Jurkat, Clone E6-1 (cell line): ENCODE measurements at places on chromosomes 12 and 14.

DNA sequence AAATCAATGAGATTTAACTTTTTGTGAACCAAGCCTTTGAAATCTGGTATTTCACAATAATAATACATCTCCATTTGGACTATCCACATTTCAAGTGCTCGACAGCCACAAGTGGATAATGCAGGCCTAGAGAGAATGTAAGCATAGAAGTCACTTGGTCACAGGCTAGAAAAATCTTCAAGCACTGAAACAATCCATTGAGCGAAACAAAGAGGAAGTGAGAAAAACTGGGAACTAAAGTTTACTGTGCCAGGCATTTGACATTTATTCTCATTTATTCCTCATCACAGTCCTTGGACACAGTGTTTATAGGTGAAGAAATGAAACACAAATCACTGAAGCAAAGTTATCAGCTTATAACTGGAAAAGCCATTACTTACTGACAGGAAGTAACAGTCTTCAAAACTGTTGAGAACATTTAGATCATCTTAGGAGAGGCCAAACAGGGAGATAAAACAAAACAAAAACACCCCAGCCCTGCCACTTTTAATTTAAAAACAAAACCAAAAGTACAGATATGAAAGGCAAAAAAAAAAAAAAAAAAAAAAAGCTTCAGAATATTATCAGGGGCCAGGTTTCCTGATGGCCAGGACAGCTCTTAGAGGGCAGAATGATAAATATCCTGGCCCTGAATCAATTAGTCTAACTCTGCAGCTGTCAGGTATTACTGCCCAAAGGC lies 29.2 kb downstream of the GNS start:
- DNase-seq = no peak

DNA sequence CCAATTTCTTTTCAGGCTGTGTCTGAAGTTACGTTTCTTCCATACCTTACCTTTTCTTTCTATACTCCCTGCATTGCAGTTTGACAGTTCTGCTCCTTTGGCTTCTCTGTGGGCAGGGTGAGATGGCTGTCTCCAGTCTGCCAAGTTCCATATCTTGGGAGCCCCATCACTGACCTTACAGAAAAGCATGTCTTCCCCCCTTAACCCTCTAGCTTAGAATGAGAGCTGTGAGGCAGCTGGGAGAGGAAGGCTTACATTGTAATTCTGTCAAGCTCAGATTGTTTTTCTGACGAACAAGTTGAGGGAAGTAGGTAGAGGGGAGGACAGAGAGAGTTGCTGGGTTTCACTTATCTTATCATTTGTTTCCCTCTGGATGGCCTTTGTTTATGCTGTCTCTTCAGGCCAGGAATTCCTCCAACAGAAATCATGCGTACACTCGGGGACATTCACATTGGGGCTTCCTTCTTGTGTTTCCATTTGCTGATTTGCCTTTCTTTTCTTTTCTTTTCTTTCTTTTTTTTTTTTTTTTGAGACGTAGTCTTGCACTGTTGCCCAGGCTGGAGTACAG lies 9.3 kb downstream of the DAAM1 start:
- no peak for DNase-seq

DNA sequence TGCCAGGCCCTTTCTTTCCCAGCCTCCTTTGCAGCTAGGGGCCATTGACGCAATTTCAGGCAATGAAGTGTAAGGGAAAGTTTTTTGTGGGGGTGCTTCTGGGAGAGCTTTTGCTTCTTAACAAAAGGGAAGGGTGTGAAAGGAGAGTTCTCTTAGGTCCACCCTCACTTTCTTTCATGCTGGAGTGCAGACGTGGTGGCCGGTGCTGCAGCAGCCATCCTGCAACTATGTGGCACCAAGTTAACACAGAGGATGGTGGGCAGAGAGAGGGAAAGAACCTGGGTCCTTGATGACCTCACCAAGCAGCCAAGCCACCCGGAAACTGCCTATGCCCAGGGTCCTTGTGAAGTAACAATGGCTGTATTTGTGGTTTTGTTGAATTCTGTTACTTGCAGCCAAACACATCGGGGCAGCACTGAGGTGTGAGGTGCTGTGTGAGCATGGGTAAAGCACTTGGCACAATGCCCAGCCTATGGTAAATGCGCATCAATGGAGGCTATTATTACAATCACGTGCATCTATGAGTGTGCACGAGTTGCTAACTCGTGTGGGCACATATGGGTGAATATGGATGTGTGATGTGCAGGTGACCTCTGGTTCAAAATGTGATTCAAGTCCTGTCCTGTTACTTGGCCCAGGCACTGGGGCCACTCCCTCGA lies 122.6 kb downstream of the CALM1 start:
- DNase-seq = peak; percentile 24

- DNase-seq = no peak
These were observed 15.0 kb downstream of the PMCH start for GRCh38 chr12:102182635-102183034.

DNA sequence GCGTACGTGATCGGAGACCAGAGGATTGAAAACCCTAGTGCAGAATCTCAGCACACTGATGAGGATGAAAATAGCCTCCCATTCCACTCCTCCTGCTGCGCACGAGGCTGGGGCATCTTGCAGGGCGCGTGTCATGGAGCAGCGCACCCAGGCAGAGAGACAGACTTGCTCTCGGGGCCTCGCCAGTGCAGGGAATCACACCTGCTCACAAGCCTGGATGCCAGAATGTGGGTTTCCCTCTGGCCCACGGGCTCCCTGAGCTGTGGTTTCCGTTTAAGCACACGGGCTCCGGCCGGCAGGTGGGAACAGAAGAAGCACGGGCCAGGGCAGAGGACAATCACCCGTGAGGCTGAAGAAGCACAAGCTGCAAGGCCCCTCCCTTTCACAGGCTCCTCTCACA lies 2.0 kb downstream of the FGF6 start:
- no peak for DNase-seq

GRCh38 chr14:102811254-102811963 lies 34.2 kb downstream of the TRAF3 start:
- DNase-seq = no peak

GRCh38 chr14:52902971-52903619 lies 47.8 kb downstream of the FERMT2 start:
- DNase-seq = no peak

DNA sequence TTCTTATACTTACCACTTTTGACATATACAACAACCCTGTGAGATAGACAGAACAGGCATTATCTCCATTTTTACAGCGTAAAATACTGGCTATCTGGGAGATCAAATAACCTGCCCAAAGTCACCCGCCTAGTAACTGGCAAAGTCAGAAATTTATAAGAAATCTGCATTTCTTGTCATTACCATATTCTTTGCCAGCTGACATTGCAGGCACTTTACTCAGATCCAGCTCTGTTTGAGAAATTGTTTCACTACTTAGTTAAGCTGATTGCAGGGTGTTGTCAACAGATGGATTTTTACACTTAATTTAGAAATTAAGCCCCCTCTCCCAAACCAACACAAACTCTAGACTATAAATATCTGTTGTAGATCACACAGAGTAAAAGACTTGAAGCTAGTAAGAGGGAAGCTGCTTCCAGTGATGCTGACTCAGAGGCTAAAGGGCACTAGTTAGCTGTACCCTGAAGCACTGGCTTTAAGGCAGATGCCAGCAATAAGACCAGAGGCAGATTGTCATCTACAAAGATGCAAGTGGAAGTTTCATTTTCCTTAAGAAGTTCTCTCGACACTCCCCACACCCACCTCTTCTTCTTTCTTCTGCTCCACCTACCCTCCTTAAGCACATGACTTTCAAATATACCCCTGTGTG lies 153.1 kb downstream of the ANO6 start:
- no peak for DNase-seq

- DNase-seq = no peak
These were observed 2.8 kb upstream of the PIWIL1 start for GRCh38 chr12:130334937-130335336.

GRCh38 chr12:93991829-93992461 lies 156.4 kb upstream of the PLXNC1 start:
- DNase-seq = no peak

GRCh38 chr12:28234444-28234843 lies 44.2 kb downstream of the CCDC91 start:
- DNase-seq = no peak

DNA sequence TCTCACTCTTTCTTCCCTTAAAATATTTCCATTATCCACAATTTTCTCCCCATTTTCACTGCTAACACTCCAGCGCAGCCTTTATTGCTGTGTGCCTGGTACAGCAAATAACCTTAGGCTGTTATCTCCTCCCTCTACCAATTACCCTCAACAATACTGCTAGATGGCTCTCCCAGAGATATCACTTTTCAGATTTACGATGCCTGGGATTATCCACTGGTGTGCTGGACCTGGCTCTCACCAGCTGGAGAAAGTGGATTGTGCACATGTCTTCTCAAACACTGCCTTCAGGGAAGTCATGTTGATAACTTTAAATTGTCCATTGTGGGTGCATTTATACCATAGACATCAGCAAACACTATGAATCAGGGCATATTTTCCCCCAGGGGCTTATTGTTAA lies 101.9 kb upstream of the ADAMTS20 start:
- no peak for DNase-seq

DNA sequence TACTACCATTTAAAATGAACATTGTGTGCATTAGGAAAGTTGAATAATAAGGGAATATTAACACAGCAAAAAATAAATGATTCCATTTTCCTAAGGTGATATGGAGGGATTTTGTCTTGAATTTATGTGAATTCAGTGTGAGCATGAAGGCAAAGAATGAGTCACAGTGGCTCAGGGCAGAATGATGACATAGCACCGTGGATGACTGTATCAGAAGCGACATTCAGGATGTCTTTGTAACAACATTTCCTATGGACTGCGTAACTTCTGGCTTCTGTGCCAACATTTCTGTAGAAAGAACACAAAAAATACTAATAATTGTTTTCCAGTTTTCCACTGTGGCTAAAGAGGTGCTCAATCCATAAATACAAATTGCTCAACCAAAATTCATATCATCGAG lies 54.6 kb downstream of the TTC8 start:
- DNase-seq = no peak

DNA sequence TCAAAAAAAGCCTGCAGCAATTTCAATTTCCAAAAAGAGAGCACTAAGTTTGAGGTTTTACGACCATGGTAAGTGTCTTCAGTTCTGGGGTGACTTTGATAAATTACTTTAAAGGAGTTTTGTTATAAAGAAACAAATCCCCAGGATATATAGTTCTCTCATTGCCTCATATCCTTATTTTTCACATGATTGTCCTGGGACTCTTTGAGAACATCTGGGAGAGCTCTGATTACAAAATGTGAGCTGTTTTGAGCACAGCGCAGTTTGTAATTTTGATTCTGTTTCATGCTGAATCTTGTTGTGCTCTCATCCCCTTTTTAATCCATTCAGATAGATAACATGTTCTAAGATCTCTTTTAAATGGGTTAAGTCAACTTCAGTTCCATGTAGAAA lies 67.7 kb upstream of the DCN start:
- no peak for DNase-seq

GRCh38 chr12:110790301-110790700 lies 47.6 kb upstream of the PPP1CC start:
- DNase-seq = no peak

DNA sequence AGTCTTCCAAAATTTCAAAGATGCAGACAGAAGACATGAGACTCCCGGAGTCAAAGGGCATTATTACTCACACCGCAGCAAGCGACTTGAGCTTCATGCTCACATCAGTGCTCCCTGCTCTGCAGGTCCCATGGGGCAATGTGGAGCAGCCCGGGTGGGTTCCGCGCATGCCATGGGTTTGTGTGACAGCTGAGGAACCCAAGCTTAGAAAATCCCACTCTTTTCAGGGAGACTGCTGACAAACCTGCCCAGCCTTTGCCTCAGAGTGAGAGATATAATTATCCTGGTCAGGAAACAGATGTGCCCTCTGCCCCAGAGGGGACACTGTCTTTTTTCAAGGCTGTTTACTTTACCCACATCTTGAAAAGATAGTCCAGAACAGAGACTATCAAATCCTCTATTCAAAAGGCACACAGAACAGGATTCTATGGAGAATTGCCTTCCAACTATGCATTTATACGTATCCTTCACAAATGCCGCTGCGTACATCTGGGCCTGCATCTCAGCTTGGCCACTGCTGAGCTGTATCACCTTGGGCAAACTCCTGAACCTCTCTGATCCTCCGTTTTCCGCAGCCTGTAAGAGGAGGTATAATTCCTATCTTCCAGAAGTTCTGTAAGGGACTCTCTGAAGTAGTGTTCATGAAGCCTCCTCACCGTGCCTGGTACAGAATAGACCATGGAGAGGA lies 16.0 kb downstream of the C14orf132 start:
- no peak for DNase-seq

DNA sequence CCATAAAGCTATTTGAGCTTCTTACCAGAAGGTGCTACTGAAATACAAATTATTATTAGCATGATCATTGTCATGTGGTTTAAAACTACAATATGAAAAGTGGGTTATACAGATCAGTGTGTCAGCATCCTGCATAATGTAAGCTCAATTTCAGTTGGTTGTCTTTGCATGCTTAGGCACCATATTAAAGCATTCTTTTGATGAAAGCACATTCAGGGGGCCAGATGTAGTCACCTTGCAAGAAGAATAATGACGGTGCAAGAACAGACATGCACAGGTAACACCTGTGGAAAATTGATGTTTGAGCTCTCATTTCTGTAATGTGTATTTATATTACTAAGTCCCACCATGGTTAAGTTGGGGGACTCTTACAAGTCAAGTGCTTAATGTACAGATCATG lies 123.9 kb downstream of the PAX9 start:
- DNase-seq = no peak

DNA sequence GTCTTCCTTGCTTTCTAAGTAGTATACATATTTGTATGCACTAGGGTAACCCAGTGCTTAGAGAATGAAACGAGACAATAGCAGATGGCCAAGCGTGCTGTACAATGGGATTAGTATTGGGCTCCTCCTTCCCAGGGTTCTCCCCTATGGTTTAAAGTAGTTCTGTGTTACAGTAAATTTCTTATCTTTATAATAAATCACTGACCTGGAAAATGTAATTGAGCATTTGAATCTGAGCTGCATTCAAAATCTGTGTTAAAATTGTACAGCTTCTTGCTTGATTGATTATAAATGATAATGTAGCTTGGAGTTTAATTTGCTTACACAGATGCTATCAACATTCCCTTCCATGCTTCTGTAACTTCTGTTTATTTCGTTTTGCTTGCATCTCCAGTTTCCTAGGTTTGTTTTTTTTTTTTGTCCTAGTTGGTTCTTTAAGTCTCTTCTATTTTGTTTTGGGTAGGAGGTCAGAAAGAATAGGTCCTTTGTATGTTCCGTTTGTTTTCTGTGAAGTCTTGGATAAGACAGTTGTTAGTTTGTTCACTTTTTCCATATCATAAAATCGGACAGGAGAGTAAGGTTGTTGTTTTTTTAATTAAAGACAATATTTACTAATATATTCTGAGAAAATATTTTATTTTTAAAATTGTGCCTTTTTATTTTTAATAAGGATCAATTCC lies 171.2 kb downstream of the ERC1 start:
- DNase-seq = no peak

DNA sequence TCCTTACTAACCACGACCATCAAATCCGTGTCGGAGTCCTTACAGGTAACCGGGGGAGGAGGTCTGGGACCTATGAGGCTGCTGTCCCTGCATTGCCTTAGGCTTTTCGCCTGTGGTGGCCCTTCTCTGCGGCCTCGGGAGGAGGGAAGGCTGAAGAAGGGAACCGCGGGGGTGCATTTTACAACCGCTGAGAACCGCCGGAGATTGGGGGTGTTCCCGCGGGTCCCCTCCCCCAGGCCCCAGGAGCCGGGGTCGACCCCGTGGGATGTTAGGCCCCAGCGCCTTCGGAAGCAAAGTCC lies 549 bp downstream of the GPHN start:
- no peak for DNase-seq
